NCI-H524 (cell line): ENCODE measurements at places on chromosomes 5 and 9.
A peak's percentile ranks its signal among the peaks of the same experiment; 100 is the strongest.

- DNase-seq: no peak
These were observed 12.2 kb upstream of the HMGCR start for GRCh38 chr5:75324791-75325190.

DNA sequence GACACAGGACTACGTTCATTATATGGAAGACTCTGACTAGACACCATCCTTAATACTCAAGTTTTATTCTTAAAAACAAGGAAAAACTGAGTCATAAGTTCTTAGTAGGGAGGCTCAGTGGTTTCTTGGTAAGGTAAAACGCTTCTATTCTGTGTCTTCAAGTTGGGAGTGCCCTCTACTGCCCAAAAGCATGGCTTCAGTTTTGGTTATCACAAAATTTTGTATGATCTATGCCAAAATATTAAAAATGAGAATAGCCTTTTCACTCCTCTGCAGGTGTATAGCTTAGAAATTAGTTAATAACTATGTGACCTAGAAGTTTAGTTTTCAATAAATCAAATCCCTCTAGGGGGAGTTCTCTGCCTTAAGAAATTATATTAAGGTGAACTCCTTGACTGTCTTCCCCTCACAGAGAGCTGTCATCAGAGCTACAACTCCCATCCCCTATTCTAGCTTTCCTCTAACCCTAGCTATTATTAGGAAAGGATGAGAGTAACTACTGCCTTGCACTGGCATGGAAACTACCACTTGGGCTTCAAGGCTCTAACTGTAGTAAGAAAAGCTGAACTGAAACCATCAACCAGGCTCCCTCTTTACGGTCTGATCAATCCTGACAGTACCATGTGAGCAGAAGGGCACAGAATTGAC lies 189.7 kb downstream of the GNAQ start:
- DNase-seq: no peak

GRCh38 chr9:121662359-121662758 lies 10.9 kb downstream of the DAB2IP start:
- no peak for DNase-seq

GRCh38 chr9:35731415-35732184 lies 395 bp downstream of the TLN1 start:
- DNase-seq: no peak

- DNase-seq: no peak
These were observed 31.9 kb upstream of the STING1 start for GRCh38 chr5:139514486-139514856.

DNA sequence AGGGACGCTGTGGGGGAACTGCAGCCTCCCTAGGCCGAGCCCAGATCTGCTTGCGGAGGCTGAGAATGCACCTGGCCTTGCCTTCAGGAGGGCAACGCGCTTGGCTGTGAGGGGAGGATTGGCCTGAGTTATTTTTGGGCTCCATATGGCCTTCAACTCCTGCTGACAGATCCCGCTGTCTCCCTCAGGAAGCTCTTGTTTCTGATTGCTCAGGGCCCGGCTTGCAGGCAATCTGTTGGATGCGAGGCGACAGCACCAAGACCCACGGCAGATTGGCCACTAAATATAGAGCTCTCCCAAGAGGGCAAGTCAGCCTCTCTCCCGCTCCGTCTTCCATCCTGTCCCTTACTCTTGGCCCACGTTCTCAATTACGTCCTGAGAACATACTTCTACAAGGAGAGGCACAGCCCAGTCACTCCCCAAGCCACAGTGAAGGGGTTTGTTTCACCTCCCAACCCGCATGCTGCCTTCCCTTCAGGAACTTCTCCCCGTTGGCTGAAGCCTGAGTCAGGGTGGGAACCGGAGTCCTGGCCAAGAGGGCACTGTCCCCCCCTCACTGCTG lies 53.6 kb downstream of the RASGEF1C start:
- DNase-seq: peak; percentile 94

DNA sequence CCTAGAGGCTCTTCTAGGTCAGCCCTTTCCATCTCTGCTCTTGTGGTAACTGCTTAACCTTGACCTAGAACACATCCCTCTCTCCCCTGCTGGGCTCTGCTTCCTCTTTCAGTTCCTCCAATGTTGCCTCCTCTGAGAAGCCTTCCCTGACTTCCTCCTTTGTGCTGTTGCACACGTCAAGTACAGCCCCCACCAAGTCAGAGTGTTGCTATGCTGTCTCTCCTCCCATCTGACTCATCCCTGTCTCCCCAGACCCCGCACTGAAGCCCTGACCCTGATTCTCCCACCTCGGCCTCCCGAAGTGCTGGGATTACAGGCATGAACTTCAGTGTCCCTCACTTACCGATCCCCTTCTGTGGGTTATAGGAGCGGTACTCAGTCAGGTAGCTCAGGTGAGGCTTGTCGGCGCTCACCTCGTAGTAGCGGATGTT lies 10.4 kb upstream of the TRIM14 start:
- DNase-seq: no peak

DNA sequence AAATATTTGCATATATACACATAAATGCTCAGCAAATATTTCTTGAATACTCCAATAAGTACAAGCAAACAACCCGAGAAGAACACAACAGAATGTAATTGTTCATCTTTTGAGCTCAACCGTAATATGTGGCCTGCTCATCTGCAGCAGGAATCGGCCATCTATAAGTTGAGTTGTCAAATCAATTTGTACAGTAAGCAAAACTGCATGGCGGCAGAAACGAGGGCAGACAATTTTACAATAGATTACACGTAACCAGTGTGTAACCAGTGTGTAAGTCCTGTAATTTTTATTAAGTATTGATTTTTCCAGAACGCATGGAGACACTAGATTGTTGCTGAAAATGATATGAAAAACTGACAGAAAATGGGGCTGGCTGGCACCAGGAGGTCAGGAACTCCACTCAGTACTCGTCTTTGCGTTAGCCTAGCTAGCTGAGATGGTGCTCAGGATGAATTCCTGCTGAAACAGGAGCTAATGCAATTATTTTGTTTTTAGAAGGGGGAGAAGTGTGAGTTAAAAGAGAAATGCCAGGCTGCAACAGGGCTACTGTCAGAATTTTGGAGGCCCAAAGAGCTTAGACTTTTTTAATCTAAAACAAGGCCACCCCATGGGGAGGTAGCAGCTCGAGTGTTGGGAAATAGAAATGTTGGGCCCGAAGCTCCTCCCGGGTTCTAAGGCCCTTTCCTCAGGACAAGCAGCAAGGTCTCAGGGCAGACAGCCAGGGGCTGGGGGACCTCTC lies 682 bp downstream of the DHX29 start:
- no peak for DNase-seq

- DNase-seq: no peak
These were observed 6.5 kb downstream of the RIC1 start for GRCh38 chr9:5635390-5635789.

DNA sequence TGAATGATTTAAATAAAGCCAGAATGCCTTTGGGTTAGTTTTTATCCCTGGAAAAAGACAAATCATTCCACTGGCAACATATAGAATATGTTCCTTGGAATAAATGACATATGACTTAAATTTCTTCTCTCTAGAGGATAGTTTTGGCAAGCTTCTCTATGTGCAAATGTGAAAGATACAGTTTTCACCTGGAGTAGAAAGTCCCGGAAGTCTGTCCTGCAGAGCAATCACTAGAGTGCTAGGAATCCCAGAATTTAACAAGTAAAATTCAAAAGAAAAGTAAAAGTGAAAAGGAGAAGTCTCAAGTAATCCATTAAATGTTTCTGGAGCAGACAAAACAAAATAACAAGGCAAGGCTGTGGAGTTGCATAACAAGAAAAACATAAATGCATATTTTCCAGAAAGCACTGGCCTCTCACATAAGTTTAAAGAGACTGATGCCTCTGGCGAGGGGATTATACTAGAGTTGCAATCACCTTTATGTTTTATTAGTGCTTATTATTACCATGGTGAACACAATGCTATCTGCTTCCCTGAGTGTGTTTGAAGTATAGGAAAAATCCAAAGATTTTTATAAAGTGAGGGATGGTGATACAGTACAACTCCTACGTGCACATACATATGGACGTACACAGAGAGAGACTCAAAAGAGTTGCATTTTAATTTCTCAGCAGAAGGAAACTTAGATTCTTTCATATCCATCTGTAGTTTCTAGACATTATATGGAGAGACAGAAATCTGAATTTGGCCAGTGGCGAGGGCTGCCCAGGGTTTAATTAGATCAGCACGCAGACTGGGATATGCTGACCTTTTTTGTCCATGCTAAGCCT lies 188.3 kb upstream of the ANKRD55 start:
- DNase-seq: no peak

DNA sequence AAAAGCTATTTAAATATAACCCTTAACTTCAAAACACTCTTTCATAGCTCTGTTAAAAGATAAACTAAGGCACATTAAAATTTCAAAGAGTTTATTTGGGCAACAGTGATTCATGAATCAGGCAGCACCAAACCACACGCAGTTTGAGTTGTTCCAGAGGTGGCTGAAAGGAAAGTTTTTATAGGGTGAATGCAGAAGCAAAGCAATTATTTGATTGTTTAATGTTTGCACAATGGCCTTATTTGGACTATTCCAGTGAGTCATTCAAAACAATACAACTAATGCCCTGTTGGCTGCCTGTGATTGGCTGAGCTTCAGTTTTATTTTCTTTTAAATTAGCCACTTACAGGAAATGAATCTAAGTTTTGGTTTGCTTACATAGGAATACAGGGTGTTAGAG lies 125.3 kb downstream of the CEP120 start:
- DNase-seq: no peak

- no peak for DNase-seq
These were observed 14.8 kb downstream of the REEP5 start for GRCh38 chr5:112907166-112907631.

GRCh38 chr5:116847960-116848359 lies 273.3 kb upstream of the SEMA6A start:
- no peak for DNase-seq

DNA sequence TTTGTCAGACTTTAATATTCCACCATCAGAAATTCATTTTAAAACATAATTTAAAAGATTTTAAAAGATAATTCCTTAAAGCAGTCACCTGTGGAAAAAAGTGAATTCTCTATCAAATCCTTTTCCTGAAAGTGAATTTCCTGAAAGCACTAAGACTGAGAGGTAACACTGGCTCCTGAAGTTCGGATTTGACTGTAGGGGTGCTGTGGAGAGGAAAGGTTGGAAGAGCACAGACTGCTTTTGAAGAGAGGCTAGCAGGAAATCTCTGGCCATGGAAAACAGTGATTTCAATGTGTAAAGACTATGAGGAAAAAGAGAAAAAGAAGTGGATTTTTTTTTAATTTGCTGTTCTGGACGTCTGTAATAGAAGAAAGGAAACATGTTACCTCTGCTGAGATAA lies 35.7 kb upstream of the TMEM161B start:
- no peak for DNase-seq

- DNase-seq: no peak
These were observed 52.1 kb upstream of the ERBIN start for GRCh38 chr5:65874241-65874640.

GRCh38 chr5:54177058-54177457 lies 133.3 kb downstream of the ARL15 start:
- DNase-seq: no peak

DNA sequence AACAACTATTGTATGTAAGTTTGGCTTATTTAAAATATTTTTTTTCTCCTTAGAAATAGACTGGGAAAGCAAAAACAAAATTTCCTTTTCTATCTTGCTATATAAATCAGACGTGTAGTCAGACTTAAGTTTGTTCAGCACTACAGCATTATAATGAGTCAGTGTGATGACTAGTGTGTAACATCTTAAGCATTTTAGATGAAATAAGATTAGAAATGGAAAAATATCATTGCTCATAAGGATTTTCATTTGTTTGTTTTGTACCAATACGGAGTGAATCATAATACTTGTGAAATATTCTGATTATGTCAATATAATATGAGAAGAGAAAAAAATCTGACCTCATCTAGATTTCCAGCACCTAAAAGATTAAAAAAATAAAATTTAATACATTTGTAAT lies 64.7 kb upstream of the RICTOR start:
- DNase-seq: no peak
